ENCODE measurements at places on chromosomes 2 and 18.

GRCh38 chr2:54084600-54084999 lies 30.8 kb upstream of the ACYP2 start:
- no peak overlapping the region for H3K27ac ChIP-seq
- H3K4me3 ChIP-seq = no peak overlapping the region
- DNase-seq = peak; percentile 20
- H3K4me1 ChIP-seq = peaks cover 28% of the 10 kb centered on the region
- no peaks in the 10 kb centered on the region for H3K36me3 ChIP-seq
- no peaks in the 10 kb centered on the region for H3K27me3 ChIP-seq

DNA sequence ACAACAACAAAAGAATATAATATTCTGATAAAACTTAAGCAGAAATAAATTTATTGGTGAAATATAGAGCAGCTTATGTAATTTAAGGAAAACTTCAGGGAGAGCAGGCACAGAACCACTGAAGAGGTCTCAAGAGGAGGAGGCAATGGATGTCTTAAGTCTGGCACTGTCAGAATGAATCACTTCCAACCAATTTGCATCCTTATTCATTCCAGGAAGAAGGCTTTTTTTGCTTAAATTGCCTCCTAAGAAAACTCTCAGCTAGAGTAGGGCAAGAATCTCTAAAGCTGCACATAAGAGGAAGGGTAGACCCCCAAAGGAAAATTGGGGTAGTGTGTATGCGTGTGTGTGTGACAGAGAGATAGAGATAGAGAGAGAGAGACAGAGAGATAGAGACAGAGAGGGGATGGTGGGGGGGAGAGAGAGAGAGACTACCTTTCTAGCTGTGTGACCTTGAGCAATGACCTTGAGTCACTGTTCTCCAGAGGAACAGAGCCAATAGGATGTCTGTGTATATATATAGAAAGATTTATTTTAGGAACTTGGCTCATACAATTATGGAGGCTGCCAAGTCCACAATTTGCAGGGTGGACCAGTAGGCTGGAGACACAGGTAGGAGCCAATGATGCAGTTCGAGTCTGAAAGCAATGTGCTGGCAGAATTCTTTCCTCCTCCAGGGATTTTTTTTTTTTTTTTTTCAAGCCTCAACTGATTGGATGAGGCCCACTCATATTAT lies 96.4 kb upstream of the LINC00305 start:
- H3K4me1 ChIP-seq = no peaks in the 10 kb centered on the region
- DNase-seq = no peak
- H3K4me3 ChIP-seq = no peak overlapping the region
- no peak overlapping the region for H3K27ac ChIP-seq

DNA sequence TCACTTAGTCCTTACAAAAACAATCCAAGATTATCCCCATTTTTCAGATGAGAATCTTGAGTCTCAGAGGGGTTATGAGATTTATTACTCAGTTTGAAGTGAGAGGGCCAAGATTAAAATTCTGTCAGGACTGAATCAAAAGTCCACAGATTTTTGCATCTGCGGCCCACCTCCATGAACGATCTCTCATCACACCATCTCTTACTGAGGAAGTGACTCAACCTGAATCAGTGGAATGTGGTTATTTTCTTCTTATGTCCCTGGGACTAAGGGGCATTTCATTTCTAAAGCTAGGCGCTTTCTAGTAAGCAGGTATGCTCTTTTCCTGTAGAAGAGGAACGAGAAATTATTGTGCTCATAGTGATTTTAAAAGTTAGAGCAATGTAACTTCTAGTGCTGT lies 360.3 kb upstream of the SPHKAP start:
- H3K27me3 ChIP-seq = no peaks in the 10 kb centered on the region
- no peaks in the 10 kb centered on the region for H3K36me3 ChIP-seq

DNA sequence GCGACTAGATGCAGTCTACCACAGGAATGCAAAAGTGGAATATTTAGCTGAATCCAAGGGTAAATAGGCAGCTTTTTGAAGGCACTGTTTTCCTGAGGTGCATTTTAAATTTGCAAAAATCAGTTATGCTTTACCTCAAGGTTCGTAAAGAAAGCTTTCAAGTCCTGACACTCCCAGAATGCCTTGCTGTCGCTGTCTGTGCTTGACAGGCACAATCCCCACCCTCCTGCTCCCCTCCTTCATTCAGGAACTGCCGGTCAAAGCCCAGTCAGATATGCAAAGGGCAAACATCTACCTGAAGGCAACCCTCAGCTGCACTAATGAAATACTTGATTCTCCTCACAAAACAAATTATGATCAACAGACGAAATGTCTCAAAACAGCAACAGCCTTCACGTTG lies 97.4 kb upstream of the DDX18 start:
- no peak for DNase-seq
- no peaks in the 10 kb centered on the region for H3K4me1 ChIP-seq
- H3K27me3 ChIP-seq = no peaks in the 10 kb centered on the region
- H3K27ac ChIP-seq = no peak overlapping the region

DNA sequence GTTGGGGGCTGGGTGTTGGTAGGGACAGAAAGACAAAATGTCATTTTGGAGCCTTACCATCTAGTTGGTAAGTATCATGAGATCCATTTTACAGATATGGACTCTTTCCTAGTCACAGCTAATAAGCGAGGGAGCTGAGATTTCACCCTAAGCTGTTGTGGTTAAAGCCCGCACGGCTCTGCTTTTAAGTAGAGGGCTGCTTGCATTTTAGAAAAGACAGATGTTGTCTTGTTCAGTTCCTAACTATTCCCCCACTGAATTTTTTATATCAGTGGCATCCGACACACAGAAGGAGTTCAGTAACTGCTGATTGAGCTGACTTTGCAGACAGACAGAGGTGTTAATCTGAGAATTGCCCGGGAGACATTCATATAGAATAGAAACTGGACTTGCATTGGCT lies 3.7 kb downstream of the QPCT start:
- peaks cover 68% of the 10 kb centered on the region for H3K4me1 ChIP-seq
- H3K4me3 ChIP-seq = peak overlapping the region; percentile 39
- H3K36me3 ChIP-seq = peaks cover 6% of the 10 kb centered on the region
- DNase-seq = peak; percentile 87

DNA sequence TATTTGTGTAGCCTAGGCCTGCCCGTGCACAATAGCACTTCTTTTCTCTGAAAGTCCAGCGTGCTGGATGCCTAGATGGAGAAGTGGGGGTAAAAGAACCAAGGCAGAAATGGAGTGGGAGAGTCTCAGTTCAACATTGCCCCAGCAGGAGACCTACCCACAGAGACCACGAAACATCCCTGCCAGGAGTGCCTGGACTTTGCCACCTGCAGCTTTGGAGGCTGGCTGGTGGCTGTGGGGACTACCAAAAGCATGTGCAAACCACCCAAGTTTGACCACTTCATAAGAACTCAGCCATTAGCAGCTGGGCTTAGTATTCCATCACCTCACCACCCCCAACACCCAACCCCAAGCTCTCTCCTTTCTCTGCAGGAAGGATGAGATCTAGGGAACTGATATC lies 416.9 kb upstream of the ID2 start:
- DNase-seq = no peak
- H3K4me1 ChIP-seq = no peaks in the 10 kb centered on the region
- H3K4me3 ChIP-seq = no peak overlapping the region
- H3K36me3 ChIP-seq = no peaks in the 10 kb centered on the region

DNA sequence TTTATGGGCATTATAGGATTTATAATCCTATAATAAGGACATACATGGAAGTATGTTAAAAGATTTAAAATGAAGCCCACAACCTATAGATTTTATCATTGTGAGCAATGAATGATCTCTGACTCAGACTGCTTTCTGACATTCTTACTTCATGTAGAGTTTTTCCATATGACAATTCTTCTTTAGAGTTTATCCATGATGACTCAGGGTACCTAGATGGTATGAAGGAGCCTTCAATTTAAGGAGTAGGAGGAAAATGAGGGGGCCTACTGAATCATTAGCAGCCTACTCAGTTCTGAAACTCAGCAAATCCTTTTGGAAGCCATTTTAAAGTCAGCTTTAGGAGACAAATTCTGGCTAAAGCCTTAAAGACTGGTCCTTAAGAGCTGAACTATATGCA lies 10.4 kb downstream of the PELI1 start:
- H3K4me1 ChIP-seq = 0 out of 2 replicates have a peak, but pooled peaks cover 4% of the 10 kb centered on the region
- H3K27me3 ChIP-seq = no peaks in the 10 kb centered on the region
- no peak overlapping the region for H3K4me3 ChIP-seq
- no peak overlapping the region for H3K27ac ChIP-seq
- no peak for DNase-seq
- H3K36me3 ChIP-seq = peaks cover 2% of the 10 kb centered on the region

DNA sequence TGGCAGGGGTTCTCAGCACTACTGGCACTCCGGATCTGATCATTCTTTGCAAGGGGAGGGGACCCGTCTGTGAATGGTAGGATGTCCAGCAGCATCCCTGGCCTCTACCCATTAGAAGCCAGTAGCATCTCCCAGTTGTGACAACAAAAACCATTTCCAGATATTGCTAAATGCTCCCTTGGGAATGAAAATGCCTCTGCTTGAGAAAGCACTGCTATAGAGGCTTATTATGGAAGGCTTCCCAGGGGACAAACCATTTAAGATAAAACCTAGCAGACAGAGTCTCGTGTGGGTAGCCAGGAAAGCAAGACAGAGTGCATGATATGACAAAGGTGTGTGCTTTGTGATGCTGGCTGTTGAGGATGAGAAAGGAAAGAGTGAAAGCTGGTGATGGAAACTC lies 273.7 kb downstream of the TMX3 start:
- no peaks in the 10 kb centered on the region for H3K27me3 ChIP-seq
- H3K36me3 ChIP-seq = no peaks in the 10 kb centered on the region
- peaks cover 14% of the 10 kb centered on the region for H3K4me1 ChIP-seq
- no peak overlapping the region for H3K4me3 ChIP-seq

DNA sequence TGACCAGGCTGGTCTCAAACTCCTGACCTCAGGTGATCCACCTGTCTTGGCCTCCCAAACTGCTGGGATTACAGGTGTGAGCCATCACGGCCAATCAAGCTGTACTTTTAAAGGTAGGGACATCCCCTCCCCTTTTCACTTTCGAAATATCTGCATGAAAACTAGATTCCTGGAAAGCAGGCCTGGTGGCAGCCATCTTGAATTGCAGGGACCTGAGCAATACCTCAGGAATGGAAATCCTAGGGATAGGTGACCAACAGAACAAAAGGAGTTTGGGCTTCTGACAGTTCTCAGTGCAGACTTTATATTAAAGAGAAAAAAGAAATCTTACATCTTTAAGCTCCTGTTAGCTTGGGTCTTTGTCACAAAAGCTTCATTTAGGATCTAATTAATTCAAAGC lies 62.6 kb downstream of the KLF7 start:
- H3K4me1 ChIP-seq = no peaks in the 10 kb centered on the region
- H3K4me3 ChIP-seq = no peak overlapping the region
- no peak overlapping the region for H3K27ac ChIP-seq
- DNase-seq = no peak

- no peaks in the 10 kb centered on the region for H3K27me3 ChIP-seq
- no peaks in the 10 kb centered on the region for H3K4me1 ChIP-seq
- DNase-seq = no peak
Observed at GRCh38 chr2:56314796-56315195, 131.0 kb downstream of the CCDC85A start.

GRCh38 chr2:122905431-122905830 lies 1119.7 kb upstream of the CNTNAP5 start:
- no peak for DNase-seq
- no peaks in the 10 kb centered on the region for H3K36me3 ChIP-seq
- no peaks in the 10 kb centered on the region for H3K4me1 ChIP-seq
- H3K27ac ChIP-seq = no peak overlapping the region

GRCh38 chr18:50816419-50817166 lies 3.2 kb downstream of the MRO start:
- H3K36me3 ChIP-seq = no peaks in the 10 kb centered on the region
- H3K4me1 ChIP-seq = peaks cover 14% of the 10 kb centered on the region
- H3K27me3 ChIP-seq = no peaks in the 10 kb centered on the region

GRCh38 chr2:183157131-183157530 lies 32.9 kb downstream of the NUP35 start:
- no peak for DNase-seq
- no peaks in the 10 kb centered on the region for H3K4me1 ChIP-seq
- H3K36me3 ChIP-seq = peaks cover 6% of the 10 kb centered on the region
- no peak overlapping the region for H3K4me3 ChIP-seq
- H3K27me3 ChIP-seq = no peaks in the 10 kb centered on the region

DNA sequence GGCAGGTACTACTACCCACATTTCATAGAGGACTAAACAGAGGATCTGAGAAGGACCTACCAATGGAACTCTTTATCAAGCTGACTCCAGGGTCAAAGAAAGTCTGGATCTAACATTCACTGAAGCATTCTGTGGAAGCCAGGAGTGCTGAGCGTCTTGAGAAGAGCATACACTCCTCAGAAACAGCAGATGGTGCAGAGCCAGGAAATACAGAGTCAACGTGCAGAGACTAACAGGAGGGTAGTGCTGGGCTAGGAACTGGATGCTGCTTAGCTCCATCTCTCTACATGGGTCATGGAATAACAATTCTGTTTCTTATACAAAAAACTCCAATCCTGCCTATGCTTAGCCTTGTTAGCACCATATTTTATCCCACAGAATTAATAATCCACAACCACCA lies 5.5 kb upstream of the SERTAD2 start:
- no peak for DNase-seq
- no peak overlapping the region for H3K4me3 ChIP-seq
- no peaks in the 10 kb centered on the region for H3K36me3 ChIP-seq

- no peaks in the 10 kb centered on the region for H3K36me3 ChIP-seq
- H3K4me1 ChIP-seq = no peaks in the 10 kb centered on the region
- H3K27ac ChIP-seq = no peak overlapping the region
Observed at GRCh38 chr2:239666855-239667376, 266.1 kb upstream of the HDAC4 start.

DNA sequence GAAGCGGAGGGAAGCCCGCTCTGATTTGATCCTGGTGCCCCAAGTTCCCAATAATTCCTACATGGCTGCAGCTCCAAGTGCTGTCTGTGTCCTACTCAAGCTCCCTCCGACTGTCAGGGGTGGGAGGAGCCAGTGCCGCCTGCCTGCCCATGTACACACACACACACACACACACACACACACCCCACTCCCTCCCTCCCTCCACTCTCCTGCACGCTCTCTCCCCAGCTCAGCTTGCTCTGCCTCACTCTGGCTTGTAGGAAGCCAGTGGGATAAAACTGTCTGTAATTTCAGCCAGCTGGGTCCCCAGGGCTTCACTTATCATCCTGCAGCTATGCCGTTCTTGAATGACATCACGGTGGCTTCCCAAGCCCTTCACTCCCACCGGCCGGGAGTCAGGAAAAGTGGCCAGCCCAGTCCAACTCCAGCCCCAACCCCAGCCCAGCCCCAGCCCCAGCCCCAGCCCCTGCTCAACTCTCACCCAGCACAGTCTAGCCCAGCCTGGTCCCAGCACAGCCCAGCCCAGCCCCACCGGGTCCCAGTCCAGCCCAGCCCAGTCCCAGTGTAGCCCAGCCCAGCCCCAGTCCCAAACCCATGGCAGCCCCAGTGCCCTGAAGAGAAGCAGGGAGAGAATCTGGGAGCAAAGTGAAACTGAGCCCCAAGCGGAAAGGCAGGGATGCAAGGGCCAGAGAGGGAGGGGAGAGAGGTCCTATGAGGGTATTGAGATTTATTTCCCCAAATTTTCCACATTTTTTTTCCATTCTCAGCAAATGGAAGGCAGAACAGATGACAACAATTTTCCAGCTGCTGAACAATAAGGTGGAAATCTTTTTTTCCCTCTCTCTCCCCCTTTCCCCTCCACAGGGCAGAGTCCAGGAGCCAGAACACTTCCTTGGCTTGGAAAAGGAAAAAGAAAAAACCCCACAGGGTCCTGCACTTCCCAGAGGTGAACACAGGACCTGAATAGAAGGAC lies 144.0 kb downstream of the TNS1 start:
- DNase-seq = no peak
- no peak overlapping the region for H3K4me3 ChIP-seq
- H3K27me3 ChIP-seq = 0 out of 2 replicates have a peak, but pooled peaks cover 3% of the 10 kb centered on the region
- H3K36me3 ChIP-seq = no peaks in the 10 kb centered on the region

Data from MM.1S (cell line).